ENCODE measurements at places on chromosomes 11 and 22.

DNA sequence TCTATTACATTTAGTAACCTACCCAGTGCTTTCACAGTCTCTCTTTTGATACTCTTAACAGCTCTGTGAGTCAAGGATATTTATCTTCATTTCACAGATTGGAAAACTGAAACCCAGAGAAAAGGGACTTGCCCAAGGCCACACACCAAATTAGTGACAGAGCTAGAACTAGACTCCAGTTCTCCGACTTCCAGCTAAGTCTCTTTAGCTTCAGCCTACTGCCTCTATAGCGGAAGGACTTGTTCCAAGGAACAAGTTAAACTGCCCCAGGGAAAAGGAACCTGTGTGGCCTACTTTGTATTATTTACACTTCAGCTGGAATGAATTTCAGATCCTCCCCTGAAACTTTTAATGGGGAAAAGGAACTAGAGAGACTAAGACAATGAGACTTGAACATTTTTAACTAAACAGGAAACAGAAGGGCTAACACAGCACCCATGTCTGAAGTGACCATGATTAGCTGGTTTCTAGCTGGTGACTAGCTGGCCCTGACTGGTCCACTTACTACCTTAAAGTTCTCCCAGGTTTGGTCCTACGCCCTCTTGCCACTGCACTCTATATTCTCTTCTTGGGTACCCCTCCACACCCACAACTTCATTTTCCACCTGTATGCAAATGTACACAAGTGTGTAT is 1.3 kb downstream of the LRRC51 start:
- DNase-seq = no peak

DNA sequence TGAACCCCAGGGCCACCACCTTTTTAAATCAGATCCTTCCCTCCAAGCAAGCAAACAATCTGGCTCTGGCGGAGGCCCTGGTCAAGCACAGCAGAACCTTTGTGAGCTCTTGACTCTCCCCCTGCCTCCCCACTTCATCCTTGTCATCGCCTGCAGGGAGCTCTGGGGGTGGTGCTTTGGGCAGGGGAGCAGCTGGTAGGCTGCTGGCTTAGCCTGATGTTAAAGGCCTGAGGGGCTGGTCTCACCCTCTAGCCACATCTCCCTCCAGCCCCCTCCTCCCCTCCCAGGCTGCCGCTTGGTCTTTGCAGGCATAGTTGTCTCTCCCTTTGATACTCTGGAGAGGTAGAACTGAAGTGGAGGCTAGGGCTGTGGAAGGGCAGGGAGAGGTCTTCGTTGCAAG is 50.9 kb downstream of the THAP12 start:
- no peak for DNase-seq

- no peak for DNase-seq
Measured at GRCh38 chr11:70173018-70173417, 30.1 kb upstream of the FADD start.

DNA sequence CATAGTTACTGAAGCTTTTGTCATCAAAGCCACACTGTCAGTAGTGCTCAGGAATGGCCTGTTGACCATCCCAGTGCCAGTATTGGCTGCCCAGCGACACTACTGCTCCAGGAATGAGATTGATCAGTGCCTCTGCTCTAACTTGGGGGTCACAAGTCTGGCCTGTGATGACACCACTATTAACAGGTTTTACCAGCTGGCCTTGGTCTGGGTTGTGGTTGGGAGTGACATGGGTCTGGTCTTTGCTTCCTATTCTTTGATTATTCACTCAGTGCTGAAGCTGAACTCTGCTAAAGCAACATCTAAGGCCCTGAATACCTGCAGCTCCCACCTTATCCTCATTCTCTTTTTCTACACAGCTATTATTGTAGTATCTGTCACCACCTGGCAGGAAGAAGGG is 21.5 kb downstream of the OR56B4 start:
- no peak for DNase-seq

- DNase-seq = no peak
Measured at GRCh38 chr11:520428-521176, 13.6 kb upstream of the RNH1 start.

DNA sequence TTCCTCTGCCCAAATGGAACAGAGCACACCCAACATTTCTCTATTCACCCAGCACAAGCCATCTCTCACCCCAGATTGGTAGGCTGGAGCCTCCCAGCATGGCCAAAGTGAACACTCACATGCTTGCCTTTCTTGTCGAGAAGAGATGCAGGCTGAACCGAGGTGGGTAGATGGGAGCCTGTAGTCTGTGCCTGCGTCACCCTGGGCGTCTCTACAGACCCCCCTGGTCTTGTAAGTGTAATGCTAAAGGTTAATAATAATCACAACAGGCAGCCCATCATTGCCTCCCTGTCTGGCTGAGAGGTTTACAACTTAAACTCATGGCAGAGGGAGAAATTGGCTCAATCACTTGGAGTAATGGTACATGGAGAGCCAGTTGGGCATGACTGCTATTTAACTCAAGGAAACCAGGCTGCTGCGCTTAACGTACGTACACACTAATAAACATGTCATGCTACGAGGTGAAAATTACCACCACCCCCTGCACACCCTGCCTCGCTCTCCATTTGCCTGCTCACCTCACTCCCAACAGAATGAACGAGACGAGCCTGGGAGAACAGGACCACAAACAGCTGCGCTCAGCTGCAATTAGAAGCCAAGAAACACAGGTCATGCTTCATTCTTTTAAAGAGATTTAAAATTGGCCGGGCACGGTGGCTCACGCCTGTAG is 9.1 kb upstream of the ZBTB16 start:
- DNase-seq = no peak

DNA sequence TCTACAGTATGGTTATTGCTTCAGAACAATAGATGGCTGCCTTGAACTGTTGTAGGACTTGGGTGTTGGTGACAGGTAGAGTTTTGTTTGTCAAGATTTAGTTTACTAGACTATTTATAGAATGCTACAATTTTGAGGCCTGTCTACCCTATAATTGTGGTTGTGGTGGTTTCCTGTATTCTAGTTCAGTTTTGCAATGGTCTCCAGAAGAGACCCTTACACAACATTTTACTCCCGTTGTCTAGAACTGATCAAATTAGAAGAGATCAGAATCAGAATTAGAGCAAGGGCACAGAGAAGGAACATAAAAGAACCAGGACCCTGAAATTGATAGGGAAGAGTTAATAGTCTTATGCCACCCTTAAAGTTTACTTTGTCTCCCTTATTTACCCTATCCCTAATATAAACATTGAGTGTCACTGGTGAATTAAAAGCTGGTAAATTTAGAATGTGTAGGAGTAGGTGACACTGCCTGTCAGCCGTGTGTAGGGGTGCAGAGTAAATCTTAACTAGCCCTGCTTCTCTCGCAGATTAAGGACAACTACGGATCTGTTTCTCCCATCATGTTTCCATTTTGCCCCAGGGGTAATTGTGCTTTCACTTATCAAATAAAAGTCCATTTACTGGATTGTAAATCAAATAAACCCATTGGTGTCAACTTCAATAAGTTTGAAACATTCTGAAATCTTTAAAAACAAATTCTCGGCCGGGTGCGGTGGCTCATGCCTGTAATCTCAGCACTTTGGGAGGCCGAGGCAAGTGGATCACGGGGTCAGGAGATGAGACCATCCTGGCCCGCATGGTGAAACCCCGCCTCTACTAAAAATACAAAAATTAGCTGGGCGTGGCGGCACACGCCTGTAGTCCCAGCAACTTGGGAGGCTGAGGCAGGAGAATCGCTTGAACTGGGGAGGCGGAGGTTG is 10.9 kb upstream of the PHLDB1 start:
- DNase-seq = no peak

DNA sequence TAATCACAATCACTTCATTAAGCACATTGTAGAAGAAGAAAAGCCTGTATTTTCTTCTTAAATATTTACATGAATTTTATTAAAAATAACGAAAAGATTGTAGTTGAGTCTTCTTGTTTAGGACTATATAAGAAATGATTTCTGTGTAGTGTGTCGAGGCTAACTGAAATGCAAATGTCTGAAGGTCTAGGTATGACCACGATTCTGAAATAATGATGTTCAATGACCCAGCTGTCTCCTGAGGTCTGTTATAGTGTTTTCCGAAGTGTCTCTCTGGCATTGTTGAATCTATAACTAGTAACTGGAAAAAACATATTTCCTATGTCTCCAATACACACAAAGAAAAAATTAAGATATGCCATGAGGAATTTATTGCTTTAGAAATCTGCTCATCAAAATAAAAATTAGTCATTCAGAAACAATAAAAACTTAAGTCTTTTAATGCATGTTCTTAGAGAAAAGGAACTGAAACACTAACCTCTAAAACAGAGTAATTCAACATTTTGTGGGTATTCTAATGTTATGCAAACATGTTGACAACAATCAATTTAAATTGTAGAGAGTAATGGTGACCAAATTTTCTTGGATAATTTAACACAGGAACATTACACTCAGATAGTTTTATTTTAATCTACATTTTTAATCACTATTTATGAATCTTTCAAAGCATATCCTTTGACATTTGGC is 55.0 kb downstream of the CASP12 start:
- no peak for DNase-seq

DNA sequence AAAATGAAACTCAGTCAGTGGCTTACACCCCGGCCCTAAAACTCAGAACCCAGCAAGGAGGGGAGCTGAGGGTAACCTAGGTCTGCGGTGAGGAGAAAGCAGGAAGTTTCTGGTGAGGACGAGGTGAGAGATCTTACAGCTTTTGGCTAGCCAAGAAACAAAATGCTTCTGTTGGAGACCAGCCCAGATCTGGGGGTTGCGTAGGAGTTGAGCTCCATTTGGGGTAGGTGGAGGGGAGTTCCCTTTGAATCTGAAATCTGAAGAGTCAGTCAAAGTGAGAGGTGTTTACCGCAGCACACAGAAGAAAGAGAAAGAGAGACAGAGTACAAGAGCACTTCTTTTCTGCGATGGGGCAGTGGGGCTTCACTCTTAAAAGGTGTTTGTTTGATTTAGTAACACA is 29.6 kb downstream of the EHF start:
- no peak for DNase-seq

DNA sequence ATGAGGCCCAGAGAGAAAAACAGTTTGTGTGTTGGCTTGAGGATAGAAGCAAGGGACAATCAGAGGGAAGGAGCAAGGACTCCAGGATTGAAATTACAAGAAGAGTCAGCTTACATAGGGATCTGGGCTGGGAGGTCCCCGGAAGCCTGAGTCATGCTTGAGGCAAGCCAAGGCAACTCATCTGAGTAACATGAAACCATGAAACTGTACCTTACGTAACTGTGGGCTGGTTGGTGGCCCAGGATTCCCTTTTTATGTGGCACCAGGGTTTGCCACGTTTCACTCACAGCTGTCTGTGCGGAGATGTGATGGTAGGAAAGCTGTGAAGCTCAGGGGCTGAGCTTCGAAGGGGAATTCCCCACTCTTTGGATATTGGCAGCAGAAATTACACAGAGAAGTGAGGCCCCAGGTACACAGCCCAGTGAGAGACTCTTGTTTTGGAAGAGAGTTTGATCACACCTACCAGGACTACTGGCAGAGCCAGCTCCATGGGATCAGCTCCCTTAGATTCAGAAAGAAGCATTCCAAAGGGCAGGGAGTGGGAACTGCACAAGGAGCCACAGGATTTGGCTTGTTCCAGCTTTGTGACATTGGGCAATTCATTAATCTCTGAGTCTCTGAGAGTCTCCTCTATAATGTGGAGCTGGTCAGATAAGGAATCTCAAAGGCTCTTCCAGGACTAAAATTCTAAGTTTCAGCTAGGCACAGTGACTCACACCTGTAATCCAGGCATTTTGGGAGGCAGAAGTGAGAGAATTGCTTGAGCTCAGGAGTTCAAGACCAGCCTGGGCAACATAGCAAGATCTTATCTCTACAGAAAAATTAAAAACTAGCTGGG is 7.8 kb downstream of the SLC5A1 start:
- DNase-seq = peak; percentile 19

GRCh38 chr11:2976294-2977063 is 15.7 kb downstream of the NAP1L4 start:
- peak; percentile 8 for DNase-seq

DNA sequence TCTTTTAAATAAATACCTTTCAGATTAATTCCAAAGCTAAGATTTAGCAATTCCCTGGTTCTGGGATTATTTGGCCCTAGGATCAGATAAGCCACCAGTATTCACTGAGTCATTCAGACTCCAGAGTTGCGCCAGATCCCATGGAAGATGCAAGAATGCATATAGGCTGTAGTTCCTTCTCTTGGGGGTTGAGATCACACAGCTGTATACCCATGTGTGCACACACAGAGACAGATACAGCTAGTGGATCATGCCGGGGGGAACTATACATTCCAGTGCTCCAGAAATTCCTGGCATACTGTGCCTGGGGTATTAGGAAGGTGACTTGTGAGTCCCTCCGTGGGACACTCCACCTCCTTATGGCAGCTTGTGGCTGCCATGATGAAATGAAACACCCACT is 75.4 kb downstream of the ZBTB16 start:
- DNase-seq = no peak

GRCh38 chr11:57097149-57097548 is 84.6 kb upstream of the LRRC55 start:
- DNase-seq = peak; percentile 33

GRCh38 chr11:114250993-114251814 is 45.0 kb upstream of the NNMT start:
- peak; percentile 58 for DNase-seq

DNA sequence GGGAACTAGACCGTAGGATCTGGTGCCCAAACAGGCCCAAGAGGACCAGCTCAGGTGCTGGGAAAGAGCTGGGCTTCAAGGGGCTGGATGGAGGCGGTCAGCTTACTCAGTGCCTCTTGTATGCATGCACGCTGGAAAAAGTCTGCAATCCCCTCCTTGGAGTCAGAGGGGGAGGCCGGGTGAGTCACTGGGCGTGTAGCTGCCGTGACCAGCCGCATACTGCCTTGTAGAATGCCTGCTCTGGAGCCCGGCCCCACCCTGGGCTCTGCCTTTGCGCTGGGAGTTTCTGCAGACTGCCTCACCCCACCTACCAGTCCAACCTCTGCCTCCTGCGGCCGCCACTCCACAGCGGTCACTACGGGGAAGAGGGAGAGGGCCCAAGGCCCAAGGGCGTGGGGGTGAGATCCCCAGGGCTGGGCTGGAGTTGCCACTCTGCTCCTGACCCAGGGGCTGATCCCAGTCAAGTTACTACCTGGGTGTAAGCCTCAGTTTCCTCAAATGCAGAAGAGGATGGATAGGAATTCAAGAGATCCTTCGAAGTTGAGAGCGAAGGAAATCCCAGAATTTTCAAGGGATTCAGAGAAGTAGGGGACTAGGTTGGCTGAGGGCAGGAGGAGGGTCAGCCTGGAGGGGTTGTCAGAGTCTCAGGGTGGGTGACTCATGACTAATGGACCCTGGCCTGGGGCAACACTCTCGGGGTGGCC is 4.2 kb downstream of the MRGPRF start:
- DNase-seq = peak; percentile 67

DNA sequence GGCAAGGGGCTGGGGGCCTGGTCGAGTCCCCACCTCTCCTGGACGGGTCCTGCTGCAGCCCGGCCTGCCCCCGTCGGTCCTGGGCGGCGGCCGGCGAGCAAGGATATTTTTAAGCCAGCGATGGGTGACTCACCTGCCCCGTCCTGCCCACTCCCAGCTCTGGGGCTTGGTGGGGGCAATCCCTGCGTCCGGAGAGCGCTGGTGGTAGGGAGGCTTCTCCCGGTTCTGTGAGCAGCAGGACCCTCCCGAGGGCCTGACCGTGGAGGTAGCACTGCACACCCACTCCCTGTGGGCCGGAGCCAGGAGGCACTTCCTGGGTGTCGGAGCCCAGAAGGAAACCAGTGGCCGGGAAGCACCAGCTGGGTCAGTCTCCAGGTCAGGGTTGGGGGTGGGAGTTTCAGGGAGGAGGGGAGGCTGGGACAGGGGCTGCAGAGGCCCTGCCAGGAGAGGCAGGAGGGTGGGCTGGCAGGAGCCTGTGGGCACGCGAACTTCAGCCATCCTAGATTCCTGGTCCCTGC is 467 bp downstream of the EPS8L2 start:
- no peak for DNase-seq

GRCh38 chr22:50599816-50600455 is 657 bp upstream of the MAPK8IP2 start:
- DNase-seq = peak; percentile 70
